ENCODE measurements at places on chromosomes 2 and 18.

DNA sequence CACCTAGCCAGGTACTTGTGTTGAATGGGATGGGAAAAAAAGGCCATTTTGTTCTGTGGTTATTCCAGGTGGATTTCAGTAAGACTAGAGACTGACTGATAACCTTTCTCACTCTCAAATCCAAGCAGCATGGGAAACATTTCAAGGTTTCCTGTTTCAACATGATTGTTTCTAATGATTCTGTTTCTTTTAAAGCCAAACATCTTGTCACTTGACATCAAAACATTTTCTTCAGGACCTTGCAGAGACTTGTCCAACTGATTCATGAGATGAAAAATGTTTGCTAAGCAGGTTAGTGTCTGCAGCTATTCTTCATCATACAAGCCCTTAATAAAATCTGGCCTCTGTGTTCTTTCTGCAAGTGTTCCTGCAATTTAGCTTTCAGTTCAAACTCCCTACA, 456.5 kb upstream of the CWC22 start:
- no peak for DNase-seq

DNA sequence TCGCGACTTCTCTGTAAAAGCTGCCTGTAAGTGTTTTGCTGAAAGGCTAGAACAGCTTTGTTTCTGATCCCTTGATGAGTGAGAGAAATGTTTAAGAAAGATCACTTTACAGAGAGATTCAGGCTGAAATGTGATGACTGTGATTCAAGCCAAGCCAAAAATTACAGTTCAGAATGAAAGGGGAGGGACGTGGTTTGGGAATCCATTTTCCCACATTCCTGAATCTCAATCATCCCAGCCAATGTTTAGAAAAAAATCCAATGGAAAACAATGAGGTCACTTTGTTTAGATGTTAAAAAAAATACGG, 416.7 kb downstream of the ARHGAP15 start:
- no peak for DNase-seq

DNA sequence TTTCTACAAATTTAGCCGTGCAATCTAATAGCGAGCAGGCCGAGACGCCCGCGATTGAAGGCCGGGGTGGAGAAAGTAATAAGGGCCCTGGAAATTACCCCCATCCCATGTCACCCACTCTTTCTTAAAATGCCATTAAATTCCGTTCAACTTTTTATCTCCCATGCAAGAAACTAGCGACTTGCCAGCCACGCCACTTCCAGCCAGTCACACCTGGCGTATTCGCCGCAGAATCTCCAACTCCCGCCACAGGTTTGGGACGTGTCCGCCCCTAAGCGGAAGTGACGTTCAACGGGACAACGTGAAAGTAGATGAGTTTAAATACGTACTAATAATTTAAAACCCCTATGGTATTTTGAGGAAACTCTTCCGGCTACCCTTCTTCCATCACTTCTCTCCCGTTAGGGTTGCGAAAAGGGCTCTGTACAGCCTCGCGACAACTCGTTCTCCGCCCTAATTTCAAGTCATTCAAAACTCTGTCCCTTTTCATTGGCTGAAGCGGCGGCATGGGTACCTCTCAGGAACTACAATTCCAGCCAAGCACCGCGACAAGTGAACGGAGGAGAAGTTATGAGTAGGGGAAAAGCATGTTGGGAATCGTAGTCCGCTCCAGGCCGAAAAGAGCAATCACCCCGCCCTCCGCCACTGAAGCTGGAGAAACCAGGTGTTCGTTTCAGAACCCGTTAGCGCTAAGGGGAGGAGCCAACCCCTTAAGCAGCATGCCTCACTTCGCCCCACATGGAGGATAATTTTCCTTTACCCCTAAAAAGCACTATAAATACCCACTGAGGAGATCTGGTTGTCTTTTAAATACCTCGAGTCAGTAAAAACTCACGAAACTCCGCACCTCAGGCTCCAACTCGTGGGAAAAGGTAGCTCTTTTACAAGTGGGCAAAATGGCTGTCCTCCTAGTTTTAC, at the start of gene ZRANB3:
ZRANB3 (minus strand) TSS at position 906 of the 918 bp plus-strand sequence.
- peak; percentile 100 for DNase-seq

GRCh38 chr18:23897291-23897690, 117.3 kb upstream of the TTC39C start:
- no peak for DNase-seq

GRCh38 chr2:238855299-238855698, 7.4 kb downstream of the TWIST2 start:
- no peak for DNase-seq
